ENCODE measurements at places on chromosomes 2 and 18.

GRCh38 chr18:35267161-35267651, 22.8 kb downstream of the ZSCAN30 start:
- peak; percentile 67 for DNase-seq

GRCh38 chr2:200695601-200696000, 109.8 kb downstream of the AOX1 start:
- DNase-seq = no peak

GRCh38 chr2:56267415-56267788, 83.6 kb downstream of the CCDC85A start:
- no peak for DNase-seq

- no peak for DNase-seq
Measured at GRCh38 chr2:129876541-129876940, 102.9 kb upstream of the RAB6C start.

DNA sequence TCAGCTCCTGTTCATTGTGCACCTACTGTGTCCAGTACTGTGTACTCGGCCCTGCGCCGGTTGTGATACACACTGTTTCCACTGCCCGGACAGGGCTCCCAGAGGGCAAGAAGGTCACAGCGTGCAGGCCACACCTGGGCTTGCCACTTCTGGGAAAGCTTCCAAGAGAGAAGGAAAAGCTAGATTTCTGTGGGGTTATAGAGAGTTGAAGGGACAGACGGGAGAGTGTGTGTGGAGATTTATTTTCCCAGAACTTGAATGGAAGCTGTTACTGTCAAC, 3.8 kb upstream of the CNDP1 start:
- no peak for DNase-seq

Measured in breast epithelium (tissue), 4 donors.